GM10248 (cell line): ENCODE measurements at places on chromosomes 4 and X.

- no peak for DNase-seq
Observed at GRCh38 chr4:84455697-84456096, 43.4 kb downstream of the NKX6-1 start.

GRCh38 chr4:5989236-5990225, 28.7 kb downstream of the C4orf50 start:
- DNase-seq, result no peak

GRCh38 chrX:109624641-109625616, at the start of gene KCNE5:
Gene KCNE5 (minus strand): TSS chrX:109625172. CDS start chrX:109625020, 152 bp downstream.
- DNase-seq, result no peak

DNA sequence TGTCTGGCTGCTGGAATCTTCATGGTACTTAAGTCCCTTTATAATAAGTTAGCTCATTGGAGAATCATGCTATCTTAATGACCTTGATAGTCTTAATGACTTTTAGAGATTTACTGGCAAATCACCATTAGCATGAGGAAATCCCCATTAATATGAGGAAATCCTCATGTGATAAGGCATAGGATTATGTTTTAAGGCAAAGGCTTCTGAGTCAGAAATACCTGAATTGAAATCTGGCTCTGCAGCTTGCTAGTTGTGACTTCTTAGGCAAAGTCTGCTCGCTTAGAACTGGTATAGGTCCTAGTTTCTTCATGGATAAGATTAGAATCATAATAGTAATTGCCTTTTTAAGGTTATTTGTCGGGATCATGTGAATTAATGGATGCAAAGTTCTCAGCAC, 190.2 kb upstream of the BANK1 start:
- DNase-seq, result no peak

GRCh38 chrX:119686087-119686691, 6.8 kb downstream of the SEPTIN6 start:
- no peak for DNase-seq

- DNase-seq, result no peak
Observed at GRCh38 chr4:6769233-6769988, 13.1 kb upstream of the KIAA0232 start.

DNA sequence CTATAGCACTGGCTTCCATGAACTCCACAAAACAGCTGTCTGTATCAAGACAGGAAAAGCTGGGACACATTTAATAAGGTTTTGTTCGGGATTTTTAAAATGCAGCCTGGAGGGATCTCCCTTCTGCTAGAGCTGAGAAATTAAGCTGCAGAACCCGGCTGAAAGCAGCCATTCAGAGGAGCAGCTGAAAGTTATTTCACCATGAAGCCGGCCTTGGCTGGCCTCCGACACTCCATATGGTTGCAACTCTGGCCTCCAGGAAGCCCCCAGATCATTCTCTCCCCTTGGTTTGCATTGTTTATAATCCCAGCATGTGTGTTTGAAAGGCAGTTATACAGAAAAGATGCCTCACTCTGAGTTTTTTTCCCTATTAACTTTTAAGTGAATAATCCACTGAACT, 239.4 kb downstream of the SPATA18 start:
- no peak for DNase-seq

DNA sequence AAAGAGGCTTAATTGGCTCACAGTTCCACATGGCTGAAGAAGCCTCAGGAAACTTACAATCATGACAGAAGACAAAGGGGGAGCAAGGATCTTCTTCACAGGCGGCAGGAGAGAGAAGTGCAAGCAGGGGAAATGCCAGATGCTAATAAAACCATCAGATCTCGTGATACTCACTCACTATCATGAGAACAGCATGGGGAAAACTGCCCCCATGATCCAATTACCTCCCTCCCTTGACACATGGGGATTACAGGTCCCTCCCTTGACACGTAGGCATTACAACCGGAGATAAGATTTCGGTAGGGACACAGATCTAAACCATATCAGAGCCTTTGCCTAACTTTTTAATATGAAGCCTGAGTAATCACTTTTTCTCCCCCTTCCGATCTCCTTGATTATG, 43.7 kb upstream of the MAPK10 start:
- no peak for DNase-seq

- DNase-seq, result peak; percentile 21
Observed at GRCh38 chrX:19747652-19748610, 139.5 kb downstream of the SH3KBP1 start.

GRCh38 chrX:41603596-41603995, 85.2 kb upstream of the GPR34 start:
- DNase-seq, result no peak

- no peak for DNase-seq
Observed at GRCh38 chr4:153026591-153027346, 90.6 kb downstream of the FHDC1 start.
